Activated CD4-positive, alpha-beta T cell treated with anti-CD3 and anti-CD28 coated beads for 4 hours (primary cell): ENCODE measurements at places on chromosomes 5 and 9.

- no peak for DNase-seq
These were observed 143.4 kb downstream of the EPB41L4A start for GRCh38 chr5:112275671-112276070.

DNA sequence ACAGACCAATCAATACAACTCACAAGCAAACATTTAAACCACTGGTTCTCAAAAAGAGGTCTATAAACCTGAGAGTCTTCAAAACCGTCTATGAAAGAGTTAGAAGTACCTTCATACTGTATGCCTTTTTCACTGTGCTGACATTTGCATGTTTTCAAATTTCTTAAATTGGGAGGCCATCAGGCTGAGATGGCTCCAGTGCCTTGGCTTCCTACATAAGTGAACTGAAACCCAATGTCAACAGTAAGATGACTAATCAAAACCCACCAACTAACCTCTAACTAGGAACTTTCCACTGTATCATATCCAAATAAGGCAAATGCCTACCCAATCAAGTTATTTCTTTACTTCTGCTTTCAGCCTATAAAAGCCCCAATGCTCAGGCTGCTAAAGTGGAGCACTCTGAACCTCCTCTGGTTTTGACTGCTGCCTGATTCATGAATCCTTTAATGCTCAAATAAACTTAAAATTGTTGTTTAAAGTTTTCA is 35.1 kb downstream of the FAM13B start:
- DNase-seq = no peak

GRCh38 chr9:37555786-37556185 is 20.4 kb downstream of the FBXO10 start:
- DNase-seq = no peak

- no peak for DNase-seq
These were observed 1.8 kb downstream of the SKP2 start for GRCh38 chr5:36153726-36154125.

DNA sequence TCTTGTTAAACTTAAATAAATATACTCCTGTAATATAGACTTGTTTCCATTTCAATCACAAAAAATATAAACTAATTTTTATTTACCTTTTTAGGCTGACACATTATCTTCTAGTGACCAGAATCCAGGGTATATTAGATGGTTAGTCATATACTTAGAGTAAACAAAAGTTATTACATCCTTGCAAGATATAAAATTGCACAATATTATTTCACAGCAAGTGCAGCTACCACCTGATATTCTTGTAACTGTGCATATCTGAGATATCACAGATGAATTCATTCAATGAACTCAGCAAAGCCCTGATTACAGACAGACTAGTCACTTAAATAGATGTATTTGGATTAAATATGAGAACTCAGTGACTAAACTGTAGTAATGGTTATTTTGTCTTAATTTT is 25.6 kb upstream of the ARRDC3 start:
- no peak for DNase-seq

- DNase-seq = no peak
These were observed 35.6 kb downstream of the S1PR3 start for GRCh38 chr9:89026876-89027275.

DNA sequence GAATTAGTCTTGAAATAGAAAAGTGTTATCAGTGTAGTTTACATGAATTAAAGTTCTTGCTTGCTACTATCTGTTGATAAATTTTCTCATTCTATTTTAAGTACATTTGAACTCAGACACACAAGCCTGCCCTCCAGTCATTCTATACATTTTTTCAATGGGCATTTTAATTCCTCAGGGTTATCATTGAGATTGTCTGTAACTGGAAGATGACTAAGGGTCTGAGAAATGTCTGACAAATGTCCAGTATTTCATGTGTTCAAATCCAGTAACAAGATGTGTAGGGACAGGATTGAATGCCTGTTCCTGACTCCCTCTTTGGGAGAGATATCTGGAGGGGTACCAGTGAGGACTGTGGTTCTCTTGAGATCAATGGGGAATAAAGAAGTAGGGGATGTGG is 223.9 kb upstream of the ADAMTSL1 start:
- DNase-seq = no peak

- DNase-seq = no peak
These were observed 118.0 kb upstream of the ICE1 start for GRCh38 chr5:5304361-5305020.
